Stimulated activated CD8-positive, alpha-beta memory T cell treated with anti-CD3 and anti-CD28 coated beads, Interleukin-15, amount 100 ng/mL, for 4 hours (primary cell): ENCODE measurements at places on chromosomes 12 and 14.

GRCh38 chr12:107368586-107368985, 275.2 kb upstream of the CRY1 start:
- no peak for DNase-seq

- no peak for DNase-seq
Measured at GRCh38 chr14:69532561-69533340, 41.9 kb downstream of the CCDC177 start.

- no peak for DNase-seq
Measured at GRCh38 chr12:110165540-110166159, 41.5 kb downstream of the IFT81 start.

DNA sequence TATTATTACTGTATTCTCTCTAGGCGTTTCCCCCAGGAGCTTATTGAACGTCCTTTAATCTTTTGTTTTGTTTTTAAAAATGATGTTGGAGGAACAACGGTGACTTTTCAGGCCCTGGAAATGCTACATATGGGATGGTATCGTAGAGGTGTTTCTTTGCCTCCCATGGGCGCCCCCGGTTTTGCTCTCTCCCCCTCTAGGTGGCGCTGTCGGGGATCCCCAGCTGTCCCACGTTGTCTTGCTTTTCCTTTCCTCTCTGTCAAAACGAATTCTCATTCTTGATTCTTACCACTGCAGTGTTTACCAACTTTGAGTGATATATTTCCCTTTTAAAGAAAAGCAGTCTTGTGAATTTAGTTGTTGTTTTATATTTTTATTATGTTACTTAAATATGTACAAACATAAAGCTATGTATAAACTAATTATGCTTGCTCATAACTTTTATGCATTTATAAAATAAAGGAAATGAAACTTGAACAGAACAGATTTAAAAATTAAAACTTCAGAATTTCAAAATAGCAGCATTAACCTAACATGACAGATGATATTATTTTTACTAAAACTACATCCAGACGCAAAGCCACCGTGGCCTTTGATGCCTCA, 171.9 kb downstream of the RGS6 start:
- DNase-seq: no peak

DNA sequence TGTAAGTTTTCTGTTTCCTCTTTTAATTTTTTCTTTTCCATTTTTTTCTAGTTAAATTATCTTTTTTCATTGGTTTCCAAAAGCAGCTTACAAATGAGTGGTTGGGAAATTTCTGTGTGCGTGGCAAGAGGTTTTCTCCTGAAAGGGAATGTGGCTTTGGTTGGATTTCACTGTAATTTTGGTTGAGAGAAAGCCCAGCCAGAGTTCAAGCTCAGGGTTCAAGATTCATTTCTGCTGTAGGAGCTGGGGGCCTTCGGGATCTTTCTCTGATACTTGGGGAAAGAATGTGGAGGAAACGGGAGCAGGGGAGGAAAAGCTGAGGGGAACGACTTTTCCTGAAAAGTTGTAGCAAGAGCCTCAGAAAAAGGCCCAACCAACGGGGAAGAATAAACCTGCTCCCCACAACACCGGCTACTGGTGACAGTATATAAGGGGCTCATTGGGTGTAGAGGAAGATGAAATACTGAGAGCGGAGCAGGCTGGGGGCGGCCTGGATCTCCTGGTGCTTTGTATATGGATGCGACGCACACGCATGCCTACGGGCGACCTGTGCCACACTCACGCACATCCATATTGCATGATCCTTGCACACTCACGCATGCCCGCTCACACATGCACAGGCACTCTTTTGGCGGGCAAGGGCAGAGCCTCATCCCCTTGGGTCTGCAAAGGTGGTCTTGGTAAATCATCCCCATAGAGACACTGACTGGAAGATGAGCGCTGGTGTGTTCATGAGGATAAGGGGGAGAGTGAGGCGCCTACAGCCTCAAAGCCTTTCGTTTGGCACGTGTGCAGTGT, 1.9 kb downstream of the HOXC10 start:
- DNase-seq: no peak

GRCh38 chr14:20827326-20827725, 24.7 kb upstream of the RNASE1 start:
- no peak for DNase-seq

- no peak for DNase-seq
Measured at GRCh38 chr12:115199831-115200230, 515.9 kb upstream of the TBX3 start.

DNA sequence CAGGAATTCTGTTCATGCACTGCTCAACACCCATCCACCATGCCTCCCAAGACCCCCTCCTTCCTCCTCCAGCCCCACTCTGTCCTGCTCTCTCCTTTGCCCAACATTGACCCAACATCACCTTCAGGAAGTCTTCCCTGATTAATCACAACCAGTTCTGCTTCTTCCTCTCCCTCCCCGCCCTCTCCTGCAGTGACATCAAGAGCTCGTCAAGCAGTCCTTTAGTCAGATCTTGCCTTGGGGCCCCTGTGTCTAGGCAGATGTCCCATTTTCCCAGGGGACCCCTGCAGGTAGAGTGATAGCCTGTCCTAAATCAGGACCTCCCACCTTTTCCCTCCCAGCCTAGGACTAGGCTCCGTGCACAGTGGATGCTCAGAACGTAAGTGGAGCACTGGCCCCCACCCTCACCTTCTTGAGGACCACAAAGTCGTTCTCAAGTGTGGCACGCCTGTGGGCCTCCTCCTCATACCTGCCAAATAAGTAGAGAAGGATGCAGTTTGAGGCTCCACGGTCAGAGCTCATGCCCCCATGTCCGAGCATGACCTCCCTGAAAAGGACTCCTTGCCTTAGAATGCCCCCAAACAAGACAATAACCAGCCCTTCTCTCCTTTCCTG, 2.3 kb downstream of the KRT78 start:
- DNase-seq: no peak

- no peak for DNase-seq
Measured at GRCh38 chr12:89372584-89373370, 20.5 kb upstream of the DUSP6 start.

DNA sequence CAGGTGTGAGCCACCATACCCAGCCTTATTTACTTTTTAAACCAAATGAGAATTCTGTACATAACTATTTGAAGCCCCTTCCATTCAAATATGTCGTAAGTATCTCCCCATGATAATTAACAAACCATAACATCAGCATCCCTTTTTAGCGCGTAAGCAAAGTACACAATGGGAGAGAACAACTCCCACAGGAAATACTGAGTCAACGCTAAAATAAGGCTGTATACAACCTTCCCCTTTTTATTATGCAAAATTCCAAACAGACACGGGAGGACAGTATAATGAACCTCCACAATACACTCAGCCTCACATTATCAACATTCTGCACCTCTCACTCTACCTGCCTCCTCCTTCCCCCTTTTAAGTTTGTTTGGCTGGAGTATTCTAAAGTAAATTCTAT, 73.5 kb downstream of the CCDC88C start:
- DNase-seq: no peak

GRCh38 chr12:20486233-20486632, 117.9 kb downstream of the PDE3A start:
- no peak for DNase-seq

DNA sequence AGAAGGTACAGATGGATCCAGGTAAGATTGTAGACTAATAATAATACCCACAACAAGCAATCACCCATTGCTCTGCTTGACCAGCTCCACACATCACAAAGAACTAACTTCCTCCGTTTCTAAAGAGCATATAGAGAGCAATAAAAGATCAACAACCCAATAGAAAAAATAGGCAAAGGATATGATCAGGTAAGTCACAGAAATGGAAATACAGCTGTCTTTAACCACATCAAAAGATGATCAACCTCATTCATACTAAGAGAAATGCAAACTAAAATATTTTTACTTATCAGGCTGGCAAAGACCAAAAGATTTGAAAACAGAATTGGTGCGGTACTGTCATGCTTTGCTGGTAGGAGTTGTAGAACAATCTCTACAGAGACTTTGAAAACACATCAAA, 8.9 kb downstream of the C2CD5 start:
- no peak for DNase-seq
